Peyer's patch (tissue), 4 donors: ENCODE measurements at places on chromosomes 3 and 15. TPM values are rescaled to one million over a fixed set of nuclear protein-coding genes. Genes with fewer than 3 reads are reported as not detected.

- DNase-seq, result no peak
Measured at GRCh38 chr3:48697952-48698351, 12.2 kb upstream of the NCKIPSD start.

DNA sequence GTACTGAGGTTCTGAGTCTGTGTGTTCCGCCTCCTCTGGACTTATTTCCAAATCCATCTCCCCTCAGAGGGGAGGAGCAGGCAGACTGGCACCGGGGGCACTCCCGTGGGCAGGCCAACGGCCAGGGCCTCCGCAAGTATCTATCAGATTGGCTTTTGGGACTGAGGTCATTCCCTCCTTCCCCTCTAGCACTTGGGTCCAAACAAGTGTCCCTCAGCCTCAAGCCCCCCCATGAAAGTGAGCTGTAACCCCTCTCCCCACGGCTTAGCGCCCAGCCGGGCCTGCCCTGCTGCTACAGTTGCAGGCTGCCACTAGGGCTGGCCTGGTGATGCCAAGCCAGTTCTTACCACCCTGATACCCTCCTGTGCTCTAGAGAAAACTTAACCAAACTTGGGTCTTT is 17.4 kb downstream of the ITGA11 start:
- DNase-seq, result no peak

GRCh38 chr3:100697172-100697571 is 12.1 kb upstream of the TFG start:
- DNase-seq, result no peak

DNA sequence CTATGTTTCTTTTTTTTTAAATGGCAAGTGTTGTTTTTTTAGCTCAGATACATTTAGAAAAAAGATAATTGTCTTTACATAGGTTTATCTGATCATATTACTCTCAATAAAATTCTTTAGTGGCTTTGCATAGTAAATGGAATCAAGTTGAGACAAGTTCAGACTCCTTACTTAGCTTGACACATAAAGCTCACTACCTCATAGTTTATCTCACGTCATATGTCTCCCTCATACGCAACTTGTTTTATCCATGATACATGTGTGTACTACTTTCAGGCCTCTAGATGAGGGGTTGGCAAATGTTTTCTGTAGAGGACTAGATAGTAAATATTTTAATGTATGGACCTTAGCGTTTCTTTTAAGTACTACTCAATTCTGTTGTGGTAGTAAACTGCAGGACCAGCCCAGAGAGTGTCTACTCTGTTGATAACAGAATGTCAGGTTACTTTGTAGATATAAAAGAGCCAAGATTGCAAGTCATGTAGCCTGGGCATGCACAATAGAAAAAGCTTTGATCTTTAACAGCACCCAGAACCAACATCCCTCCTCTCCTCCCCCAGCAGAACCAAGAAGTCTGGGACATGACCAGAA is 28.2 kb upstream of the MGA start:
- no peak for DNase-seq

DNA sequence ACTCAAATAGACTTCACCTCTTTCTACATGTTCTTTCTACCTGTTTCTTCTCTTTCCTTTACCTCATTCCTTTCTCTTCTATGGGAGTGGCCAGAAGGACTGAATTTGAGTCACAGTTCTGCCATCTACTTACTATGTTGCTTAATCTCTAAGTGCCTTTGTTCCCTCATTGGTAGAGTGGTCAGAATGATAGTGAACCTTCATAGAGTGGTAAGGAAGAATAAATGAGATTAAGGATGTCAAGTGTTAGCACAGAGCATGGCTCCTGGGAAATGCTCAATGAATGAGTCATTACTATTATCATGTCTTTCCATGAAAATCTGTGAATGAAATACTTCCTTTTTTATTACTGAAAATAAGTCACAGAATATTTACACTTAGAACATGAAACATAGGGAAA is 17.5 kb downstream of the TMEM207 start:
- no peak for DNase-seq

- DNase-seq, result no peak
Measured at GRCh38 chr3:23244324-23245041, 41.4 kb downstream of the UBE2E2 start.

DNA sequence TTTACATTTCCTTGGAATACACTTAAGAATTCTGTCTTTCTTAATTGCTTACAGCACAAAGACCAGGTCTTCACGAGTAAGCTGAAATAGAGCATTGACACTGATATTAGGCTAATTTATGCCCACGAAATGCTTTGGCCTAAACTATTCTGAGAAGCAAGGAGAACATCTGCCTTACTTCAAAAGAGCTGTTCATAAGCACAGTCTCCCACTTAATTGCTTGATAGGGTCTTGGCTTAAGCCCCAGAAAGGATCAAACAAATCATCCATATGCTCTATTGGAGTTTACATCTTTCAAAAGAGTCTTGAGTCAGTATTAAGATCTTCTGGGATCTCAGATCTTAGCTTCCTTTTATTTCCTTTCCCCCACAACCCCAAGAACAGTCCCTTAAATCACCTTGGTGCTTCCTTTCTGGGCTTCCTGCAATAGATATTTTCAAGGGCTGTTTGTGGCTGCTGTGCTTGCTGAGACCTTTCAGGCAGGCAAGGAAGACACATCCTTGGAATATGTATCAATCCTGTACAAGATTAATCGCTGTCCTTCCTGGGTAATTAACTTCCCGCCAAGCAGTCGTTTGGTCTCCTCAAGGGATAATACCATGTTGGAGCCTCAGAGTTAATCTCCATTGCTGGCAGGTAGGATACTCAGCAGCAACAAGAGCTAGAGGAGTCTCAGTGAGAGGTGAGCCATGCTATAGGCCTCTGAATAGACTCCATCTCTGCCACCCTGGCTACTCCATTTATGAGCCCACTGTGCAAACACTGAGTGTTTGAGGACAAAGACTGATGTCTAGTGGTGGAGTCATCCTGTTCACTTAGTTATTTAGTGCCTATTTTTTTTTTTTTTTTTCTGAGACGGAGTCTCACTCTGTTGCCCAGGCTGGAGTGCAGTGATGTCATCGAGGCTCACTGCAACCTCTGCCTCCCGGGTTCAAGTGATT is 37.1 kb downstream of the TMEM158 start:
- no peak for DNase-seq

GRCh38 chr15:39239562-39239961 is 341.3 kb upstream of the THBS1 start:
- no peak for DNase-seq

DNA sequence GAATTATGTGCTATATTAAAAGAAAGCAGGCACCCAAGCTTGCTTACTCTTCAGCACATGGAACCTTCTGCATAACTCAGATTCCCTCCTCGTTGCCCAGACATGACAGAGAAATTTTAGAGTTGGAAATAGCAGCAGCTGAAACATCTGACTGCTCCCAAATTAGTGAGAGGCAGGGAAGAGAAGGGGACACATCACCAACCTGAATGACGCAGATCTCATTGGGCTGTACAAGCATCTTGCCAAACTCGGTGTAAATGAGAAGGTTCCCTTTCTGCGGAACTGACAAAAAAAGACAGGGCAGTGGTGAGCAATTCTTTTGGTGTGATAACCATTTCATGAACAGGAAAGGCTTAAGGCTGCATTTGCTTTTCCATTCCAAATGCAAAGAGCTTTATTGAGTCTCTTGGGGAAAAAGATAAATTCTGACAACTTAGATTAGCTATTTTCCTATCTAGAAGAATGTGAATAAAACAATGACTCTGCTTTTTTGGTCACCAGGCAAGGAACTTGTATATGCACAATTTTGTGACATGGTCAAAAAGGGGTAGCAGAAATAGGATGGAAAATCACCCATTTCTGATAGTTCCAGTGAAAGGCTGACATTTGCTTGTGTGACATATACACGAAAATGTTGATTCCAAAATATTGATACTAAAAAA is 35.1 kb downstream of the HGD start:
- no peak for DNase-seq

DNA sequence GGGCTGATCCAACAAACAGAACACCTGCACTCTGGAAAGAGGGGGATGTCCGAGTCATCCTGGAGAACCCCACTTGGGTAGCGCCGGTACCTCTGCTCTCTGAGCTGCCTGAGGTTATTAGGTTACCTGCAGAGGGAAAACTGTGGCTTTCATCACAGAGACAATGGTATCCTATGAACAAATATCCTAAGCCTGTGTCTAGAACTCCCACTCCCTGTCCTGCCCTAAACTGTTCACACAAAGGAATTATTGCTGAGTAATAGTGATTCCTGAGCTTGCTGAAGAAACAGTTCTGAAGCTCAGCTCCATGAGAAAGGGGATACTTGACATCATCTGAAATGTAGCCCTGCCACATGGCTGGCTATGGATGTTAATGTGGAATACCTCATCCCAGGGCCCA is 31.9 kb upstream of the WNT5A start:
- DNase-seq, result no peak

DNA sequence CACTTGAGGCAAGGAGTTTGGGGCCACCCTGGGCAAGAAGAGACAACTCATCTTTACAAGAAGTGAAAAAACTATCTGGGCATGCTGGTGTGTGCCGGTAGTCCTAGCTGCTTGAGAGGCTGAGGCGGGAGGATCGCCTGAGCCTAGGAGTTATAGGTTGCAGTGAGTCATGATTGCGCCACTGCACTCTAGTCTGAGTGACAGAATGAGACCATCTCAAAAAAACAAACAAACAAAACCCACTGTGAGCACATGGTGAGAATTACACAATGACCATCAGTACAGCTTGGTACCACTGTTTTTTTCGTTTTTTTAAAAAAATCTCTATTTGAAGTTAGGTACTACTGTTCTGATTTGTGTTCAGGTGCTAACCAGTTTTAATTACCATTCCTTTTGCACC is 13.6 kb downstream of the VPS39 start:
- DNase-seq, result peak; percentile 53

GRCh38 chr3:149307435-149307783 is 26.0 kb downstream of the TM4SF18 start:
- no peak for DNase-seq

- DNase-seq, result no peak
Measured at GRCh38 chr15:81098861-81099651, 35.0 kb upstream of the CFAP161 start.

DNA sequence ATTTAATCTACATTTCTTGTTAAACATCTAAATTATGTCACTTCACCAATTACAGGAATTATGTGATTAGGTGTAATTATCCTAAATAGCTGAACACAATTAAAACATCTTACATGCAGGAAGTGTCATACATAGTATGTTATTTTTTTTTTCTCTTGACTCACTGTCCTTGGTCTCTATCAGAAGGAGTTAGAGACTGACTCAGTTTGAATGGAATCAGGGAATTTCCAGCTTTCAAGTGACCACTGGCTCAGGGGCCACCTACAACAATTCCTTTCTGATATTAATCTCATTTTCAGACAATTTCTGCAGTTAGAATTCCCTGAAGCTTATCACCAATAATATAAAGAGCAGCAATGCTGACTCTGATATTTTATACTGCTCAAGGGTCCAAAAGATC is 400.7 kb downstream of the ROBO1 start:
- DNase-seq, result no peak

DNA sequence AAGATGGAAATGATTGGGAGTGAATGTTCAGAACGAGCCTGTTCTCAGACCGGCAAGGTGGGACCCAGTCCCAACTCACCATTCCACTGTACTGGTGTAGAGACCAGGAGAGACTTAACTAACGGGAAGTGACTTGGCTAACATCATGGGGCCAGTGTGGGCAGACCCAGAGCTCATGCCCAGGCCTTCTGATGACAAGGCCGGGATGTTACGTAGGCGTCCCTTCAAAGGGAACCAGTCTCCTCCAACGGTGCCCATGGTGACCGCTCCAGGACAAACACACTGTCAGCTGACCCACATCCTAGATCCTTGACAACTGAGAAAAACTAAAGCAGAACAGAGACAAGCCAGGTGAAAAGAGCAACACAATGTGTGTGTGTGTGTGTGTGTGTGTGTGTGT is 128.4 kb upstream of the HACD2 start:
- no peak for DNase-seq

GRCh38 chr3:166837535-166837934 is 542.6 kb downstream of the ZBBX start:
- no peak for DNase-seq

DNA sequence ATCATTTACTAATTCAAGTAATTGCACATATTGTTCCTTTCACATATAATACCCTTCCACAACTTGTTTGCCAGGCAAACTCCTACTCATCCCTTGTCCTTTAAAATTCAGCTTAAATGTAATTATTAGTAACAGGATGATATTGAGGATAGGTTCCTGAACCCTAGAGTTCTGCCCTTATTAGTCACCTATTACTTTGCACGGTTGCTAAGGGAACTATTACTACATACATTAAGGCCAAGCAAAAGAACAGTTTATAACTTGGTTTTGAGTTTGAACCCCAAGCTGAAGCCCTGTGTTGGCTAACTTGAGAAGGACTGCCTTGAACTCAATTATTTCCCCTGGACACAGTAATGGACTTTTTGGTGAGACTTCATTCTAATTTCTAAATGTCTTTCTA is 529.7 kb downstream of the IGSF11 start:
- DNase-seq, result no peak

DNA sequence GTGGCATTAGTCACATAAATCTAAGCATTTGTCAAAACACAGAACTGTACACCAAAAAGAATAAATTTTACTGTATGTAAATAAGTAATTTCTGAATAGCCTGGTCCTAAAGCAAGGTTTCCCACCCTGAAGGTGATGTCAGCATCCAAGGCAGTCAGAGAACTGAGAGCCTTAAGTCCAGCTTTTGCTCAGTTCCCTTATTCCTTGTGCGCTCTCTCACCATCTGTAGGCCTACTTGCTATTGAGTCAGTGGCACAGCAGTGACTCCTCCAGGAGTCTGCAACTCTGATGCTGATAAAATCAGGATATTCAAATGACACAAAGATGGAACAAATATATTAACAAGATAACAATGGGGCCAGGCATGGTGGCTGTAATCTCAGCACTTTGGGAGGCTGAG is 22.3 kb downstream of the VPS39 start:
- DNase-seq, result no peak

DNA sequence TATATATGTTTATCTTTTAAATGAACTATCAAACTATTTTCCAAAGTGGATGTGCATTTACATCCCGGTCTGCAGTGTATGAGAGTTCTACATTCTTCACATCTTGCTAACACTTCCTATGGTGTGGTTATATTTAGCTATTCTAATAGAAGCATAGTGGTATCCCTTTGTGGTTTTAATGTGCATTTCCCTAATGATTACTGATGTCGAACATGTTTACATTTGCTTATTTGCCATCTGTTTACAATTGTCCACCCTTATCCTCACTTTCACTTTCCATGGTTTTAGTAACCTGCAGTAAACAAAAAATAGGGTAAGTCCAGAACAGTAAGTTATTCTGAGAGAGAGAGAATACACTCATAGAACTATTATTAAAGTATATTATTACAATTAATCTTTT is 360.5 kb upstream of the NAALADL2 start:
- no peak for DNase-seq

DNA sequence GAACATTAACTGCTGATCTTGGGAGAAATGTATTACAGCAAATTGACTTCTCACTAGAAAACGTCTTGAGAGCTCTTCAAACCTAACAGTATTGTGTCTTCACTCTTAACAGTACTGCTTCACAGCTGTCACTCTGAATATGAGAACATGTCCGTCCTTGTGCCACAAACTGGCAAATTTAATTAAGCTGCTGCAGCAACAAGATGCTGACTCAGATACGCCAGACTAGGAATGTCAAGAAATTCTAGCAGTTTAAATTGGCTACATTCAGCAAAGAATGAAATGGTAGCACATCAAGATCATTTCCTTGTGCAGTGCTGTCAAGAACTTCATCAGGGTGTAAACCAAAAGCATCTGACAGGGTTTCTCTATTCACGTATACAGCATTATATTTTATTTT is 7.6 kb downstream of the ICE2 start:
- DNase-seq, result no peak

Gene TMED3
- 52.0 TPM for total RNA-seq

Gene SLC9A9
- total RNA-seq, result 8.7 TPM

Gene HACD3
- 24.5 TPM for total RNA-seq

Gene PRSS50
- not detected for total RNA-seq

Gene ASB14
- total RNA-seq, result not detected

Gene CLDN1
- 0.35 TPM for total RNA-seq
